Natural killer cell (primary cell): ENCODE measurements at places on chromosomes 5 and 9. TPM values are rescaled to one million over a fixed set of nuclear protein-coding genes. Genes with fewer than 3 reads are reported as not detected.

The SPATA31D4 gene
- total RNA-seq, result not detected

DNA sequence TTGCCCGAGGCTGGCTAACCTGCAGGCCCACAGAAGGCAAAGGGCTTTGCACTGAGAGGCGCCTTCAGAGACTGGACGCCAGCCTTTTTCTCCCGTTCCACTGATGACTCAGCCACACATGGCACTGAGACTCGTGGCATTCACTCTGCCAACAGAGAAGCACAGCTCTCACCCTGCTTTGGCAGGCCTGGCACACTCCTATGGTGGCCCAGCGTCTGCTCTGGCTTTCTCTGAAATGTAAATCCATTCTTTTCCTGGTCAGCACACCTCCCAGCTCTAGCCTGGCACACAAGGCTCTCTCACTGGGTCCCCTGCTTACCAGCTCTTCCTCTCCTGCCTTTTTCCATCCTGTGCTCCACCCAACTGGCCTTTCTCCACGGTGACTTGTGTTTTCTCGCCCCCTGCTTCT lies 5.9 kb upstream of the MELK start:
- no peak for DNase-seq

The LRRC70 gene
- total RNA-seq, result 29.5 TPM

The NUTM2G gene
- total RNA-seq, result not detected

The PDCD1LG2 gene
- total RNA-seq, result 0.14 TPM

DNA sequence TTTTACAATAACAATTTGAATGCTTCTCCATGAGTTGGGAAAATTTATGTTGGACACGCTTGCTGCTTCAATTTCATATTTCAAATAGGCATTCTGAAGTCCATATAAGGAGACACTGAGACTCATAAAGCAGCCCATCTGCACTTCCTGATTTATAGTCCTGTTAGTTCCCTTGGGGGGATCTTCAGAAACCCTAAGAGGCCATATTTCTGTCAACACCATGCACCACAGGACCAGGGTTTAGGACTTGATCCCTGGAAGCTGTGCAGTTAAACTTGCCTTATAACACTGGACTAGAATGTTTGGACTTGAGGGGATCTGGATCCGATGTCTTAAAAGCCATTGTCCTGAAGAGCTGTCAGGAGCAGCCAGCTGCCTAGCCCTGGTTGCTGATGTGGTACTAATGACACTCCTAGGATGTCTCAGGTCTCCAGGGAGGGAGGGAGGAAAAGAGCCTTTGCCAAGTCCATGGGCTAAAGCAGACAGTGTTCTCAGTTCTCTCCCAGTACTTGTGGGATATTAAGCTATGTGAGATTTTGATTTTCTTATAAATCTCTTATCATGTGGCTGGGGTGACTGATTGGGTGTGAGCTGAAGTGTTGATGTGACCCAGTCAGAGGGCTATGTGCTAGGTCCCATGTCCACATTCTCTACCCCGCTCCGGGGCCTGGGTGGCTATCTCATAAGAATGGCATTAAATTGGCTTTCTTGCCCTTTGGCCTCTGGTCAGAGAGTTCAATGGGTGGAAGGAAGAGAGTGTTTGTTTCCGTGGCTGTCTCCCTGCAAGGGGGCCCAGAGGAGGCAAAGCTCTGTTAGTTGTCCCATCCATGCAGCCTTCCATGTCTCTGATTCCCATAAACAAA lies 399.8 kb downstream of the OSTF1 start:
- DNase-seq, result no peak

DNA sequence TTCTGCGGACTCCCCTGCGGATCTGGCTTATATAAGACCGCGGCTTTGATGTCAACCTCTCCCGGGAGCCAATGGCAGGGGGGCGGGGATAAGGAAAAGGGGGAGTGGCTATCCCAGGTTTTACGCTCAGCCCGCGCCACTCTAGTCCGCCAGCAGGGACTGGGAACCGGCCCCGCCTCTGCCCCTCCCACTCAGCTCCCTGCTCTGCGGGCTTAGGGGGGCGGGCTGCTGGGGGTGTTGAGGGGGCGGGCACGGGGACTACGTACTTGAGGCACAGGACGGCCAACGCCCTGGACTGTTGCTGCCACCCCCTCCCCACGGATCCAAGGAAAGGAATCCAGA lies at the start of gene HAND1:
Gene HAND1 (minus strand): TSS at position 4 of the 342 bp plus-strand sequence. CDS start 219 bp downstream, outside the sequence.
- DNase-seq, result no peak

The TMEM215 gene
- not detected for total RNA-seq

The CDC25C gene
- total RNA-seq, result 0.47 TPM

GRCh38 chr9:38207247-38207778 lies 138.3 kb upstream of the SHB start:
- DNase-seq, result no peak

DNA sequence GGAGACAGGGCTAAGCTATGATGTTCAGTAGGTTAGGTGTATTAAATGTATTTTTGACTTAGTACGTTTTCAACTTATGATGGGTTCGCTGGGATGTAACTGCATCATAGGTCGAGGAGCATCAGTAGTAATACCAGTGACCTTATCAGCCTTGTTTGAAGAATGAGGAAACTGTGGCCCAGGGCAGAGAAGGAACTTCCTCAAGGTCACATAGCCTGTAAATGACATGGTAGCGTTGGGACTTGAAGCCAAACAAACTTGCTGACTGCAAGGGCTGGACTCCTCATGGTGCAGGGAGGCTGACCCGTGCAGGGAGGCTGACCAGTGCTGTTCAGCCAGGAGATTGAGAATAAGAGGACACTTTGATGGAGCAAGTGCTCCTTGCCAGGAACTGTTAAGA lies 21.3 kb upstream of the PTPN3 start:
- DNase-seq, result no peak

DNA sequence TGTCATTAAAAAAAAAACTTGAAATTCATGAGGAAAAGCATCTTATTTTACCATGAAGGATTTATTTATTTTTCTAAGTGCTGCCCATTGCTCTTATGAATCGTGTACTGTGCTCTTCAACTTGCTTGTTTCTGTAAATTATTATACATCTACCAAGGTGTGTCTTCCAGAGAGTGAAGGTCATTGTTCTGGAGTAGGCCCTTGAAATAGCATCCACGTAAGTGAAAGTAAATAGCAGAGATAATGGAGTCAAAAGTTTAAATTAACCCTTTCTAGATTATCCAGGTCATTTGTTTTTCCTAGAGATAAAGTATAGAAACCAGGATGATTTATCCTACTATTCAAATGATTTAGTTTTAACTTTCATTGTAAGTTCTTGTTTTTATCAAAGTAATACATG lies 473.1 kb downstream of the DIRAS2 start:
- no peak for DNase-seq

DNA sequence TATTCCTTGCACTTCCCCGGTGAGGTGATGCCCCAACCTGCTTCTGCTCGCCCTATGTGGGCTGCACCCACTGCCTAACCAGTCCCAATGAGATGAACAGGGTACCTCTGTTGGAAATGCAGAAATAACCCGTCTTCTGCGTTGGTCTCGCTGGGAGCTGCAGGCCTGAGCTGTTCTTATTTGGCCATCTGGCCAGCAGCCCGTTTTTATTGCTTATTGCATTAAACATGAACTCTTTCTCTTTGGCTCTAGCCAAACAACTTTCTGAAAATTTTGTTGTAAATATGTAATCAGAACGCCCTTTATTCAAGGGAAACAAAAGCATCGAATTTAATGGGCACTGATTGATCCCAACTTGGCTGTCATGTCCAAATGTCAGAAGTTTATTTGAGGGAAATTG lies 124.7 kb upstream of the FTMT start:
- DNase-seq, result no peak

The ACSL6 gene
- 2.2 TPM for total RNA-seq

- no peak for DNase-seq
Measured at GRCh38 chr9:35029852-35030251, 40.3 kb downstream of the DNAJB5 start.
